ENCODE measurements at places on chromosomes 12 and 14.

- DNase-seq: no peak
Measured at GRCh38 chr12:19639781-19640415, 200.6 kb downstream of the AEBP2 start.

- no peak for DNase-seq
Measured at GRCh38 chr14:49553892-49554291, 32.3 kb downstream of the RPS29 start.

GRCh38 chr12:96064271-96064670 lies 28.9 kb upstream of the LTA4H start:
- no peak for DNase-seq

GRCh38 chr14:66634876-66635275 lies 126.9 kb downstream of the GPHN start:
- no peak for DNase-seq

DNA sequence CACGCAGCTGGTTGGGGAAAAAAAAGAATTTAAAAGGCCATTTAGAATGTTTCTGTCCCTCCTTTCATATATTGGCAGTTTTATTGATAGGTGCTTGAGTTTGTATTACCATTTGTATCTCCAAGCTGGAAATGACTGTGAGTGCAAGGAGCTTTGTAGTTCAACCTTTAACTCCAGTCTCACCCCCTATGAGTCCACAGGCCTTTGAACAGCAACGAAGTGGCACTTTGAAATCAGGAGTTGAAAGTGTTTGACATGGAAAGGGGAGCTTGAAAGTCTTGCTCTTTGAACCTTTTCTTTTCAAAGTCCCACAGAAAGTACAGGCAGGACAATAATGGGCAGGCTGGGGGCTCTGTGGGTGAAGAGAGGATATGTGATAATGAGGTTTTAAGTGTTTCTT lies 480.3 kb downstream of the RERGL start:
- DNase-seq: no peak

- no peak for DNase-seq
Measured at GRCh38 chr12:50246197-50246865, 37.0 kb downstream of the LIMA1 start.

DNA sequence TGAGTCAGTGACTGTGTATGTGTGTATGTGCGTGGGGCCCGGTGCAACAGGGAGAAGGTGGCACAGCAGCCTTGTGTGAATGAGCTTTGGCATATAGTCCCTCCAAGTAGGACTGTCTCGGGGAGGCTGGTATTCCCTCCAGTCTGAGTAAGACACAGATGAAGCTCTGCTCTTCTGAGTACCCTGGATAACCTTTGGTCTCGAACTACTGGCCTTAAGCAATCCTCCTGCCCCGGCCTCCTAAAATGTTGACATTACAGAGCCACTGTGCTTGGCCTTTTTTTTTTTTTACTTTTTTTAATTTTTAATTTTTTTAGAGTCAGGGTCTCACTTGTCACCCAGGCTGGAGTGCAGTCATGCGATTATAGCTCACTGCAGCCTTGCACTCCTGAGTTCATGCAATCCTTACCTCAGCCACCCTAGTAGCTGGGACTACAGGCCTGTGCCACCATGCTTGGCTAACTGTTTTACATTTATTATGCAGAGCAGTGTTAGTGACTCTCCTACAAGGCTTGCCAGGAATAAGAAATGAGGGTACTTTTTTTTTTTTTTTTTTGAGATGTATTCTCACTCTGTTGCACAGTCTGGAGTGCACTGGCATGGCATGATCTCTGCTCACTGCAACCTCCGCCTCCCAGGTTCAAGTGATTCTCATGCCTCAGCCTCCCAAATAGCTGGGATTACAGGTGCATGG lies 9.4 kb upstream of the DAZAP2 start:
- no peak for DNase-seq

- no peak for DNase-seq
Measured at GRCh38 chr14:39576736-39577135, 144.5 kb upstream of the FBXO33 start.

DNA sequence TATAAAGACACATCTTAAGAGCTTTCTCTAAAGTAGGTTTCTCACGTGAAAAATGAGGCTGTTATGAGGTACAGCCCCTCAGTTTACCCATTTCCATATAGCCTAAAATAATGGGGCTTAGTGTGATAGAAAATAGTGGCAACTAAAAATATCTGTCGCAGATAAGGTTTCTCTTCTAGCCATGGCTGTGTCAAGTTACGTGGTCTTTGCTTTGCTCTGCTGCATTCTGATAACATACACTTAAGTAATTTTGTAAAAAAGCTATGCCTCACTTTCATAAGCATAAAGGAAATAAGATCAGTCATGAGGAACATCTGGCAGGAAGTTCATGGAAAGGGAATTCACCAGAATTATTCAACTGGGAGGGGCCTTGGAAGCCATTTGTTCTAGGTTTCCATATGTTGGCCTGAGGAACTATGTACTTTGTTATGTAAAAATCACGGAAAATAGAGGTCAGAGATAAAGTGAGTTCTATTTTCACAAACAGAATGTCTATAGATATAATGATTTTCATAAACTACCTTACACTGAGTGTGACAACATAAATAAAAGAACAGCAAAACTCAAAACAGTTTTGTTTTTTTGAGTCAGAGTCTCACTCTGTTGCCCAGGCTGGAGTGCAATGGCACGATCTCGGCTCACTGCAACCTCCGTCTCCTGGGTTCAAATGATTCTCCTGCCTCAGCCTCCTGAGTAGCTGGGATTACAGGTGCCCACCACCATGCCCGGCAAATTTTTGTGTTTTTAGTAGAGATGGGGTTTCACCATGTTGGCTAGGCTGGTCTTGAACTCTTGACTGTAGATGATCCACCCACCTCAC lies 195.6 kb upstream of the KRR1 start:
- no peak for DNase-seq

DNA sequence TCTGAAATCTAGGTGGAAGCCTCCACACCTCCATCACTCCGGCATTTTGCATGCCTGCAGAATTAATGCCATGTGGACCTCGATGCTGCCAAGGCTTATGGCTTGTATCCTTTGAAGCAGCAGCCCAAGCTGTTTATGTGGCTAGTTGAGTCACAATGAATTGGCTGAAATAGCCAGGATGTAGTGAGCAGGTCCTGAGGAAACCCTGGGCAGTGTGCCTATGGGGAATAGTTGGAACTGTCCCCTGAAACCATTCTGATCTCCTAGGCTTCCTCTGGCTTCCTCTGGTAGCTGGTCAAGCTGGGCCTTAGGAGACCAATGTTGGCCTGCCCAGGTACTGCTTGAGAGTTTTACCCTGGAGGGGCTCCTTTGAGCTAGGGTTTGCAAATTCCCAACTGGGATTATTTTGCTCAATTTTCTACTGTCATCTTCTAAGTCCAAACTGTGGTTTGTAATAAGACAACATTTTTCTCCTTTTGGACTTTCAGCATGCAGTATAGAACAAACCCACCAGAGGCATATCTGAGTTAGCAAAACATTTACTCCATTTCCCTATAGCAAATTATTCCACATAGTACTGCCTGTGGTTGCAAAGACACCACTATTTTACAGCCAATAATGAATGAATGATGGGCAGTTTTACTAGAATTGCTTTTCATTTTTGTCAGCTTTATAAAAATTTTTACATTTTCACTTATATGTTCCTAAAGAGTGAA lies 85.1 kb upstream of the AMIGO2 start:
- no peak for DNase-seq

GRCh38 chr12:24906141-24906540 lies 42.8 kb downstream of the BCAT1 start:
- no peak for DNase-seq

- no peak for DNase-seq
Measured at GRCh38 chr12:123519141-123520001, 14.1 kb downstream of the RILPL1 start.

DNA sequence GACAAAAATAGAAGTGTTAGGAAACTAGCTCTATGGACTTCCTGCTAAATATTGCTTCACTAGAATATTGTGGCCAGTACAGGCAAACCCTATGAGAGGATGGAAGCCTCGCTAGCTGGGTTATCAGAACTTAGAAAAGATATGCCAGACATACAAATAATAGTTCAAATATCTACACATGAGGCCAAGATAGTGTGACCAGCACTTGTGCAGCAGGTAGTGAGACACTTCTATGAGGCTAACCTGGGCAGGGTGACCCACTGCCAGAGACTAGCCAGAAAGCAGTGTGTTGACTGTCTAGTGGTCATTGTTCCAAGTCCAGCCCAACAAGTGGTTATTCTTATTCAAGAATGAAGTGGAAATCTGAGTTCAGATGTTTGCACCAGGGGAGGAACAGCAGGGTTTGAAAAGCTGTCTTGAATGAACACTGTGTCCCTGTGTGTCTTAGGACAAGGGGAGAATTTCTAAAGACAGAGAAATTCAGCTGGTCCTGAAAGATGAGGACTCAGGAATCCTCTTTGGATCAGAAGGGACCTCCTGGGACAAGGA lies 16.3 kb downstream of the TSPAN8 start:
- no peak for DNase-seq

- no peak for DNase-seq
Measured at GRCh38 chr14:61559641-61560201, 135.6 kb upstream of the HIF1A start.

DNA sequence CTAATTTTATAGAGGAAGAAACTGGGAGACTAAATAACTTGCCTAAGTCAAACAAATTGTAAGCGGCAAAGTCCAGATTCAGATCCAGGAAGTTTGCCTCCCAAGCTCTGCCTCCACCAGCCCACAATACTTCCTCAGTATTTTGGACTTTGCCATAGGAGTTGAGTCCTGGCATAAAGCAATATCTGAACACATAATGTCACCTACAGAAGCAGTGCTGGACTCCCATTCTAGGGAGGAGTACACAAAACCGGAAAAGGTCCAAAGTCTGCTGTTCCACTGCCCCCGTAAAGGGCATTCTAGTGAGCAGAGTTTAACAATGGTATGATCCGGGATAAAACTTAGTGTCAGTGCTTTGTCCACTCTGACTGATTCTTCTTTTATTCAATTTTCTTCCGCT lies 340.5 kb downstream of the FUT8 start:
- no peak for DNase-seq

DNA sequence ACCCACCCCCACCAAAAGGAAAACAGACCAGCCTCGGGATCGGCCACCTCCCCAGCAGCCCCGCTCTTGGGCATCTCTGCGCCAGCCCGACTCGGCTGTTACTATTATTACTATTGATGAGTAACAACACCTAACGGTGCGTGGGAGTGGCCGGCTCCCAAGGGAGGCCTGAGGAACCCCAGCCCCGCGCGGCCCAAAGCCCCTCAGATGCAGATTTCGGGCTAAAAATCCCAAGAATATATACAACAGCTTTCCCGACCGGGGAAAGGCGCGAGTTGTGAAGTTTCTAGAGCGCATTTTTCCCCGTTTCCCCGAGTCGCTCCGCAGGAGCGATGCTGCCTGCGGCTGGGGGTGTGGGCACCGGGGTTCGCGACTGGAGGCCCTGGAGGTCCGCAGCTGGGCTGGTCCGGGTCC lies 565 bp downstream of the NT5DC3 start:
- no peak for DNase-seq

DNA sequence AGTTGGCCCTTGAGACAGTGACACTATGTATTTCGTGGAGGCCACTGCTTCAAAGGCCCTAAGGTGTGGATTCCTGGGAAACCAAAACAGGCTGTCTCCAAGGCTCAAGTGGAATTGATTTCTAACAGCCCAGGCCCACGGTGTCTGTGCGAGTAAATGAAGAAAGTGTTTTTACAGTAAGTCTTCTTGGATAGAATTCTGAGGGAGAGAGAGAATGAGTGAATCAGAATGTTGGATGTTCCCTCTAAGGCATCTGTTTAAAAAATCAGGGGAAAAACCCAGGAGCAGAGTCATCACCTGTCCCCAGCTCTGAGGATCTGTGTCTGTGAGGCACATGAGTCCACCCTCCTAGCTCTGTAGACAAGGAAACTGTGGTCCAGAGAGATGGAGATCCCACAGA lies 22.3 kb upstream of the BDKRB1 start:
- DNase-seq: no peak

- no peak for DNase-seq
Measured at GRCh38 chr12:29191267-29191850, 42.3 kb downstream of the FAR2 start.

- no peak for DNase-seq
Measured at GRCh38 chr14:103685276-103686211, 29.7 kb downstream of the XRCC3 start.

- no peak for DNase-seq
Measured at GRCh38 chr12:94143438-94143837, 4.9 kb upstream of the PLXNC1 start.

DNA sequence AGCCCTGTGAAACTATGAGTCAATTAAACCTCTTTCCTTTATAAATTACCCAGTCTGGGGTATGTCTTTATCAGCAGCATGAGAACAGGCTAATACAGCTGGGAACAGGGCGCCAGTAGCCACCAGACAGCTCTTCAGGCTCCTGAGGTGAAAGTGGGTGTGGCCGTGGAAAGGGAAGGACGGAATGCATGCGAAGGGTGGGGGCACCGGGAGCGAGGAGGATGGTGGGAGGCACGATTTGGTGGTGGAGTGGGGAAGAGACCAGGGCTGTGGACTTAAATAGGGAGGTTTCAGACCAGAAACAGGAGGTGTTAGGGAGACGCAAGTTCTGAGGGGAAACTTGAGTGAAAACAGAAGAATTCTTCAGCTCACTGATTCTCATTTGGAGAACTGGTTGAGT lies 44.1 kb upstream of the CHST11 start:
- no peak for DNase-seq

DNA sequence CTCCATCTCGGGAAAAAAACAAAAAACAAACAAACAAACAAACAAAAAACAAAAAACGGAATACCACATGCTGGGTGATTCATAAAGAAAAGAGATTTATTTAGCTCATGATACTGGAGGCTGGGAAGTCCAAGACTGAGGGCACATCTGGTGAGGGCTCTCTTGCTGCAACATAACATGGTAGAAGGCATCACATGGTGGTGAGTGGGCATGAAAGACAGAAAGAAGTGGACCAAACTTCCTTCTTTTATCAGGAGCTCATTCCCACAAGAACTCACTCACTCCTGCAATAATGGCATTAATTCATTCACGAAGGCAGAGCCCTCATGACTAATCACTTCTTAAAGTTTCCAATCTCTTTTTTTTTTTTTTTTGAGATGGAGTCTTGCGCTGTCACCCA lies 8.0 kb upstream of the LGMN start:
- DNase-seq: no peak

- no peak for DNase-seq
Measured at GRCh38 chr12:3148366-3149000, 71.3 kb downstream of the TSPAN9 start.

- no peak for DNase-seq
Measured at GRCh38 chr12:112309797-112310196, 72.4 kb downstream of the HECTD4 start.

GRCh38 chr14:70954068-70954467 lies 46.8 kb downstream of the PCNX1 start:
- DNase-seq: no peak

DNA sequence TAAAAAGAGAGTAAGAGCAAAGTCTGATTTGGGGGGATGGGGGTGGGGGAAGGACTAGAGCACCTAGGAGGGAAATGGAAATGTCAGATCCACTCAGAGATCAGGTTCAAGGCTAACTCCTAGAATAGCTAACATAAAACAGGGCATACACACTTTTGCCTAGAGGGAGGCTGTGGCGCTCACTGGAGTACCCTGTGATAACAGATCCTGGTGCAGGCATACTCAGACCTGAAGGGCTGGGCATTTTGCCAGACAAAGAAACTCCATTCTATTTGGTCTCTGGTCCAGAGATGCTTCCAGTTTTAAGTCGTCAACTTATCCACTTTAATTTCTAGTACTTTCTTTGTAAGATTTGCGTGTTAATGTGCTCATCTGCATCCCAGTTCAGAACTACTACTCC lies 5.8 kb downstream of the CTDSP2 start:
- no peak for DNase-seq
